ENCODE measurements at places on chromosomes 5 and 9. TPM values are rescaled to one million over a fixed set of nuclear protein-coding genes. Genes with fewer than 3 reads are reported as not detected.

- H3K27ac ChIP-seq: no peak overlapping the region
- DNase-seq: no peak
- no peaks in the 10 kb centered on the region for H3K27me3 ChIP-seq
- no peaks in the 10 kb centered on the region for H3K4me1 ChIP-seq
- no peaks in the 10 kb centered on the region for H3K36me3 ChIP-seq
- H3K4me3 ChIP-seq: no peak overlapping the region
Measured at GRCh38 chr5:82991678-82992323, 85.4 kb downstream of the TMEM167A start.

DNA sequence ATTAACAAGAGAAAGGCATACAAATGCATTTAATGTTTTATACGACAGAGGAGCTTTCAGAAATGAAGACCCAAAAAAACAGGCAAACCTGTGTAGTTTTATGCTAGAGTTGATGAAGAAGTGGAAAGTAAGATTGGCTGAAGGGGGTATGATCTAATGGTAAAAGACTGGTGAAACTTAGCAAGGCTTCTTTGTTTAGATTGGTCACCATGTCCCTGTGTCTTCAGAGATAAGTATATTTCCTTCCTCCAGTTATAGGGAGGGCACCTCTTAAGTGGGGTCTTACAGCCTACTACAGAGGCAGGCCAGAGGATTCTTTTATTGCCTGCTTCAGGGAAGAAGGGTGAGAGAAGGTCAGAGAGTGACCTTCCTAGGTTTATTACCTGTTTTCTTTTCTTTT, 56.4 kb downstream of the PRKACG start:
- H3K36me3 ChIP-seq: no peaks in the 10 kb centered on the region
- no peaks in the 10 kb centered on the region for H3K27me3 ChIP-seq
- DNase-seq: no peak
- no peak overlapping the region for H3K4me3 ChIP-seq

DNA sequence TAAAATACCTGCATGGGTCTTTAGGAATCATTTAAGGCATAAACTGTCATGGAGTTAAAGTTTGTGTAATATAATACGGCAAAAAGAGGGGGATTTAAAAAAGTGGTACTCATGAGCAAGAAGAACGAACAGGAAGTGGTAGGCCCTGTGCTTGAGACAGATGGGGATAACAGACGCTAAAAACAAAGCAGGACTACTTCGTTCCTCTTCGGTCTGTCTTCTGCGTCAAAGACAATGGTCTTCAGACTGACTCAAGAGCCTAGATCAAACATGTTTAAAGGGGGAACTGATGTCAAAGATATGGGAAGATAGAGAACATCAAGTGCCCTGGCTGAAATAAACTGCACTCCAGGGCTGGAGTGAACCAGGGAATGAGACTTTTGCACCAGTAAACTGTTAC, 59.8 kb upstream of the RFX3 start:
- H3K4me3 ChIP-seq: no peak overlapping the region
- no peaks in the 10 kb centered on the region for H3K4me1 ChIP-seq
- no peak overlapping the region for H3K27ac ChIP-seq
- DNase-seq: no peak

Gene TSSK1B
- not detected for total RNA-seq

Gene MYMK
- total RNA-seq: not detected

All from left lung (tissue), 14 donors.